ENCODE measurements at places on chromosomes 1 and 21.

GRCh38 chr1:172345077-172345476 is 75.4 kb upstream of the C1orf105 start:
- no peak overlapping the region for H3K27ac ChIP-seq
- DNase-seq, result no peak
- H3K36me3 ChIP-seq, result no peaks in the 10 kb centered on the region
- H3K4me3 ChIP-seq, result no peak overlapping the region

DNA sequence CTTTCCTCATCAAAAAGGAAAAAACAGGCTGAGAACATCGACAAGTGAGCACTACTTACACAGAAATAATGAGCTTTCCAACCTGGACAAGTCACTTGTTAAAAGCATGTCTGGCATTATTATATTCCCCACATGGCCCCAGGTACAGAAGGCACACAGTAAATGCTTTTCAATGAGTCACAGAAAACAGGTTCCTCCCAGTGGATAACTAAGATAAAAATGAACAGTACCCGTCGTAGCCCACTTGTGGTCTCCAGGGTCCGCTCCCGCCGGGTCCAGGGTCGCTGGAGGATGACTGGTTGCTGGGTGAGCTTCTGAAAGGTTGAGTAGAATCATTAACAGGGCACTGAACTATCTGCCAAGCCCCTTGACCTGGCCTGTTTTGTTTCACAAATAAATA is 186.6 kb downstream of the SIPA1L2 start:
- no peaks in the 10 kb centered on the region for H3K4me1 ChIP-seq
- no peaks in the 10 kb centered on the region for H3K36me3 ChIP-seq
- no peak for DNase-seq
- H3K4me3 ChIP-seq, result no peak overlapping the region
- no peaks in the 10 kb centered on the region for H3K27me3 ChIP-seq

DNA sequence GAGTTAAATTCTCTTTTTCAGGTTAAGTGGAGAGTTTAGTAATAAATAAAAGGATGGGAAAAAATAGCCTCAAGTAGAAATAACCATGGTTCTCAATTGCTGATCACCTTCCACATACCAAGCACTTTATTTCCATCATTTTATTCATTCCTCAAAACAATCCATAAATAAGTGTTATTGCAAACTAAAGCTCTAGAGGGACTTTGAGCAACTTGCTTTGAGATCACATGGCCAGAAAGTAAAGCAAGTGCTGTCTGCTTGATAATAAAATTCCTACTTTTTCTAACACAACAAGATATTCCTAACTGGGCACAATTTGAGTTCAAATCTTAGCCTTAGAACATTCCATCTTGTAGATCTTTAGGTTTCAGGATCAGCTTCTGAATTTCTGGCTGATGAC is 97.1 kb upstream of the C1orf87 start:
- no peaks in the 10 kb centered on the region for H3K36me3 ChIP-seq
- no peak overlapping the region for H3K27ac ChIP-seq
- no peak overlapping the region for H3K4me3 ChIP-seq
- no peaks in the 10 kb centered on the region for H3K27me3 ChIP-seq

GRCh38 chr1:173410133-173410793 is 66.9 kb upstream of the PRDX6 start:
- H3K27ac ChIP-seq, result no peak overlapping the region
- H3K4me1 ChIP-seq, result peaks cover 8% of the 10 kb centered on the region

DNA sequence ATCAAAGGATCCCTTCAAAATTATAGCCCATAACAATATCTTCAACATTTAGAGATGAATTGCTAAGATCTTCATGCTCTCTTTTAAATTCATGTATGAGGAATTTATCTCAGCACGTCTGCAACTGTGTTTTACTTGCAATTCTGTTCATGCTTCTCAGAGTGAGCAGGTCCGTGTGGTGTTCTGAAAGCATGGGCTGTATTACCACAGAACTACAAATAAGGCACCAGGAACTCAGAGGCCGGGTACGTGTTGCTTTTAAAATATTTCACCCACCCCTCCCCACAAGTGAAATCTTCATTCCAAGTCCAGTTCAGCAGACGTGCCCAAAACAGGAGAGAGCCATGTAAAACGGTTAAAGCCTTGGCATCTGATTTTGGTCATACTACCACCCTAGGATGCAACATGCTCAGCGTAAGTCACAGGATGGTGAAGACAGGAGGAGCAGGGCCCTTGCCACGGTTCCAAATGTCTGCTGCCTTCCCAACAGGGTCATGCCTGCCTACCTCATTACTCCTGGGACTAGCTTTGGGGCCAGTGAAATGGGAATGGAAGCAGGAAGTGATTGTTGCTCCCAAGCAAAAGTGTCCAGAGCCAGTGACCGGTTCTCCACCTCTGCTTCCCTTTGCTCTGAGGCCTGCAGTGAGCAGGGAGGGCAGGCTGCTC is 133.7 kb downstream of the PTPN14 start:
- peaks cover 70% of the 10 kb centered on the region for H3K4me1 ChIP-seq
- H3K36me3 ChIP-seq, result no peaks in the 10 kb centered on the region
- H3K27me3 ChIP-seq, result no peaks in the 10 kb centered on the region
- no peak overlapping the region for H3K4me3 ChIP-seq
- DNase-seq, result no peak

- H3K27me3 ChIP-seq, result no peaks in the 10 kb centered on the region
- H3K4me3 ChIP-seq, result no peak overlapping the region
- peaks cover 4% of the 10 kb centered on the region for H3K4me1 ChIP-seq
- no peak overlapping the region for H3K27ac ChIP-seq
- H3K36me3 ChIP-seq, result no peaks in the 10 kb centered on the region
Measured at GRCh38 chr1:192448026-192448578, 127.5 kb upstream of the RGS1 start.

DNA sequence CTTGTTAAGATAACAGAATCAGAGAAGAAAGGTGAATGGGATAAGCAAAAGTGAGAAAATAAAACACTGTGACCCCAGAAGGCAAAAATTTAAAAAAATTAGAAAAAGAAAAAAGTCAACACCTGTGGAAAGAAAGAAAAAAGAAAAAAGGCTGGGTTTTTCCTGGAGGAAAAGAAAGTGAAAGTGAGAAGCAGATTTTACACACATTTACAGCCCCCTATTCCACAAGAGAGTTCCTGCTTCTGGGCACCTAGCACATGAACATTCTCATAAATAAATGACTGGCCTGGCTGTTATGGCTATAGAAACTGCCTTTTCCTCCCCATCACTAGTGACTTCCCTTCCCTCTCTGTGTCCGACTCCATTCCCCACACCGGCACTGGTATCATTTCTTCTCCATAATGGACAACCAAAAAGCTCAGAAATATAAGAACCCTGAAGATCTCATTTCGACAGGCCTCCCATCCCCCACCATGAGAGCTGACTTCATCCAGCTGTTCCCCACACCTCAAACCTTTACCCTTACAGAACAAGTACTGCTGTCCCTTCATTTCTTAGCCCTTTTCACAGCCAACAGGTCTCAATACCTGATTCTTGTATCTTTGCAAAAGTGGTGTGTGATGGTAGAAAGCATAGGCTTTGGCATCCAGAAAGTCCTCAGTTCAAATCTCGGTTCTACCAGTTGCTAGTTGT is 12.6 kb downstream of the MTF1 start:
- no peak overlapping the region for H3K4me3 ChIP-seq
- no peak overlapping the region for H3K27ac ChIP-seq
- DNase-seq, result no peak
- peaks cover 5% of the 10 kb centered on the region for H3K36me3 ChIP-seq
- peaks cover 18% of the 10 kb centered on the region for H3K4me1 ChIP-seq
- no peaks in the 10 kb centered on the region for H3K27me3 ChIP-seq

- no peak overlapping the region for H3K4me3 ChIP-seq
- H3K36me3 ChIP-seq, result no peaks in the 10 kb centered on the region
- no peaks in the 10 kb centered on the region for H3K27me3 ChIP-seq
- H3K4me1 ChIP-seq, result no peaks in the 10 kb centered on the region
Measured at GRCh38 chr1:153340356-153340755, 8.3 kb downstream of the PGLYRP4 start.

- H3K4me3 ChIP-seq, result no peak overlapping the region
- no peaks in the 10 kb centered on the region for H3K36me3 ChIP-seq
- H3K27me3 ChIP-seq, result no peaks in the 10 kb centered on the region
Measured at GRCh38 chr1:150082494-150082893, 14.9 kb downstream of the VPS45 start.

GRCh38 chr1:29808141-29808995 is 572.0 kb downstream of the PTPRU start:
- DNase-seq, result no peak
- no peaks in the 10 kb centered on the region for H3K36me3 ChIP-seq
- H3K27me3 ChIP-seq, result no peaks in the 10 kb centered on the region
- H3K4me3 ChIP-seq, result no peak overlapping the region
- no peak overlapping the region for H3K27ac ChIP-seq

DNA sequence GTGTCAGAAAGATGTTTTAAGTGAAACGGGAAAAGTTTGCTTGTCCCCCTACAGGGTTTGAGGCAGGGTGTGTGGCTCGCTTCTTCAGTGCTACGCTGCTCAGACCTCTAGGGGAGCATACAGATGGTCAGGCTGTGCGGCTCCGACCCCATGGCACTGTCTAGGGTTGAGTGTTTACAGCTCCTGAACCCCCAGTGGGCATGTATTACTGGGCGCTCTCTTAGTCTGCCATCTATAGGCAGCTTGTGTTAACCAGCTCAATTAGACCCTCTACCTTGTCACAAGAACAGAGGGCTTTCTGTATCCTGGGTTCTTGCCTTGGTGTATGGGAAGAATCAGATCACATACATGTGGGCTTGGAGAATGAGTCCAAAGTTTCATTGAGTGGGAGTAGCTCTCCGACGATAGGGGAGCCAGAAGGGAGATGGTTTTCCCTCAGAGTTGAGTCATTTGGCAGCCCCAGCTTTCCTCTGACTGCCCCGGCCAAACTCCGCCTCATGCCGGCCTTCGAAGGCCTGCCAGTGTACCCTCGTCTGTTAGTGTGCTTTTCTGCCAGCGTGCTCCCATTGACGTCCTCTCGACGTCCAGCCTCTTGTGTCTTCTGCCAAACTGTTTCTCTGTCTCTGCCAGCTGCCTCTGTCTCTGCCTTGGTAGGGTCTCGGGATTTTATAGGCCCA is 38.6 kb upstream of the ADGRL4 start:
- H3K27me3 ChIP-seq, result no peaks in the 10 kb centered on the region
- H3K4me3 ChIP-seq, result no peak overlapping the region
- no peak for DNase-seq
- H3K27ac ChIP-seq, result no peak overlapping the region
- no peaks in the 10 kb centered on the region for H3K4me1 ChIP-seq

- H3K27ac ChIP-seq, result no peak overlapping the region
- H3K4me1 ChIP-seq, result no peaks in the 10 kb centered on the region
- no peaks in the 10 kb centered on the region for H3K36me3 ChIP-seq
- no peak for DNase-seq
- no peaks in the 10 kb centered on the region for H3K27me3 ChIP-seq
Measured at GRCh38 chr1:189657715-189658114, 819.9 kb downstream of the BRINP3 start.

GRCh38 chr1:192945390-192946130 is 113.6 kb downstream of the UCHL5 start:
- no peak for DNase-seq
- H3K4me1 ChIP-seq, result no peaks in the 10 kb centered on the region
- H3K4me3 ChIP-seq, result no peak overlapping the region
- H3K27me3 ChIP-seq, result no peaks in the 10 kb centered on the region
- no peak overlapping the region for H3K27ac ChIP-seq

DNA sequence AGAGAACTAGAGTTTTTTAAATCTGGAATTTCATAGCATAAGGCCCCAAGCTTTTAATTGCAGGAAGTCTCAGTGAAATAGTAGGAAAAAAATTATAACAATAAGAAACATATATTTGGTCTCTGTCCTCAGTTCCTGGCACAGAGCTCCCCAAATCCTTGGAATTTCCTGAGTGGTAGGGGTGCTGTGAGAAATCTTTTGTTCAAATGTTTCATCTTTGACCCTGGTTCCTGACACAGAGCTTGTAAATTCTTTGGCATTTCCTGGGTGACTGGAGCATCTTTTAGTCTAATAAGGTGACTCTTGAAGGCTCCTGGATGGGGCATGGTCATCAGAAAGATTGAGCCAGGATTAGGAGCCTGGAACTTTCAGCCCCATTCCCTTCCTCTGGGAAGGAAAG is 225.7 kb upstream of the AJAP1 start:
- DNase-seq, result no peak
- H3K27me3 ChIP-seq, result peaks cover 9% of the 10 kb centered on the region
- no peaks in the 10 kb centered on the region for H3K36me3 ChIP-seq
- H3K4me3 ChIP-seq, result no peak overlapping the region
- H3K4me1 ChIP-seq, result no peaks in the 10 kb centered on the region

DNA sequence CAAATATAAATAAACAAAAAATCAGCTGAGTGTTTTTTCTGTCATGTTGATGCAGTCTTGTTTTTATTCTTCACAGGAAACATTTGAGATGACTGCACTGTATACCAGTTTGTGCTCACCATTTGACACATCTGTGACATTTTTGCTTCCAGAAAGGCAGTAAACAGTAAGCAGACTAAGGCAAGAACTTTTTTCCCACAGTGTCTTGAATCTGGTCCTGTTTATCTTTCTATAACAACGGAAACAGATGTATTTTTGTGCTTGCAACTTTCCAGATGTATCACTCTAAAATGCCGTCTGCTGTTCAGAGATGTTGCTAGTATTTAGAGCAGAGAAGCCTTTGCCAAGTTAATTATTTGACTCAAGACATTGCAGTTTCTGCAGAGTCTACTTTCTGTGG is 105.5 kb downstream of the ZC3H11B start:
- no peaks in the 10 kb centered on the region for H3K27me3 ChIP-seq
- no peak for DNase-seq
- H3K4me1 ChIP-seq, result no peaks in the 10 kb centered on the region
- H3K27ac ChIP-seq, result no peak overlapping the region
- H3K36me3 ChIP-seq, result no peaks in the 10 kb centered on the region

DNA sequence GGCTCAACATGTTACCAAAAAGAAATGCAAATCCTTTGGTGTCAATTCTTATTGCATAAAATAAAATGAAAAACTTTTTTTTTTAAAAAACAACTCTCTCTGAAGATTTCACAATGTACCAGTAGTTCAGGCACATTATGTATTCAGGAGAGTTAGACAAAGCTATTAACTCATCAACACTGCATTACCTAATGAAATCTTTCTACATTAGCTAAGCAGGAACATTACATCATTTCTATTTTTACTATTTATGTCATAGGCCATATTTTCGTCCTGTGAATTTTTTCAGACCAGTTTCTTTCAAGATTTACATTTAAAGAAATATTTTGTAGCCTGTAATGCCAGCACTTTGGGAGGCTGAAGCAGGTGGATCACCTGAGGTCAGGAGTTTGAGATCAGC is 366.2 kb downstream of the USH2A start:
- no peaks in the 10 kb centered on the region for H3K4me1 ChIP-seq
- no peaks in the 10 kb centered on the region for H3K36me3 ChIP-seq
- no peak for DNase-seq
- H3K27ac ChIP-seq, result no peak overlapping the region
- H3K27me3 ChIP-seq, result no peaks in the 10 kb centered on the region

- DNase-seq, result no peak
- H3K4me3 ChIP-seq, result no peak overlapping the region
- H3K27me3 ChIP-seq, result no peaks in the 10 kb centered on the region
- no peak overlapping the region for H3K27ac ChIP-seq
Measured at GRCh38 chr1:159071970-159072582, 4.5 kb downstream of the AIM2 start.

- DNase-seq, result no peak
- H3K27ac ChIP-seq, result no peak overlapping the region
- H3K27me3 ChIP-seq, result no peaks in the 10 kb centered on the region
- H3K4me1 ChIP-seq, result no peaks in the 10 kb centered on the region
Measured at GRCh38 chr1:2778220-2778592, 23.3 kb downstream of the TTC34 start.
